ENCODE measurements at places on chromosomes 6 and 20.

DNA sequence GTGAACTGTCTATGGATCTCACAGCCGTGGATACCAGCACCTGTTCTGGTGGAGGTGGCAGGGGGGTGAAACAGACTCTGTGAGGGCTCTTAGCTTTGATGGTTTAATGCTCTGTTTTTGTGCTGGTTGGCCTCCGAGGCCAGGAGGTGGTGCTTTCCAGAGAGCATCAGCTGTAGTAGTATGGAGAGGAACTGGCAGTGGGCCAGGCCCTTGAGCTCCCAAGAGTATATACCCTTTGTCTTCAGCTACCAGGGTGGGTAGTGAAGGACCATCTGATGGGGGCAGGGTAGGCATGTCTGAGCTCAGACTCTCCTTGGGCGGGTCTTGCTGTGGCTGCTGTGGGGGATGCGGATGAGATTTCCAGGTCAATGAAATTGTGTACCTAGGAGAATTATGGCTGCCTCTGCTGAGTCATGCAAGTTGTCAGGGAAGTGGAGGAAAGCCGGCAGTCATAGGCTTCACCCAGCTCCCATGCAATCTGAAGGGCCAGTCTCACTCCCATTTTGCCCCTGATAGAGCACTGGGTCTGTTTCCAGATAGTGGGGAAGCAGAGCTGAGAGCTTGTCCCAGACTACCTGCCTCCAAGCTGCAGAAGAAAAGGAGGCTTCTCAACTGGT lies 102.7 kb upstream of the AHI1 start:
- DNase-seq: no peak

- no peak for DNase-seq
Measured at GRCh38 chr6:23176471-23176870, 607.1 kb downstream of the HDGFL1 start.

- no peak for DNase-seq
Measured at GRCh38 chr20:62726276-62726675, 17.6 kb downstream of the NTSR1 start.

DNA sequence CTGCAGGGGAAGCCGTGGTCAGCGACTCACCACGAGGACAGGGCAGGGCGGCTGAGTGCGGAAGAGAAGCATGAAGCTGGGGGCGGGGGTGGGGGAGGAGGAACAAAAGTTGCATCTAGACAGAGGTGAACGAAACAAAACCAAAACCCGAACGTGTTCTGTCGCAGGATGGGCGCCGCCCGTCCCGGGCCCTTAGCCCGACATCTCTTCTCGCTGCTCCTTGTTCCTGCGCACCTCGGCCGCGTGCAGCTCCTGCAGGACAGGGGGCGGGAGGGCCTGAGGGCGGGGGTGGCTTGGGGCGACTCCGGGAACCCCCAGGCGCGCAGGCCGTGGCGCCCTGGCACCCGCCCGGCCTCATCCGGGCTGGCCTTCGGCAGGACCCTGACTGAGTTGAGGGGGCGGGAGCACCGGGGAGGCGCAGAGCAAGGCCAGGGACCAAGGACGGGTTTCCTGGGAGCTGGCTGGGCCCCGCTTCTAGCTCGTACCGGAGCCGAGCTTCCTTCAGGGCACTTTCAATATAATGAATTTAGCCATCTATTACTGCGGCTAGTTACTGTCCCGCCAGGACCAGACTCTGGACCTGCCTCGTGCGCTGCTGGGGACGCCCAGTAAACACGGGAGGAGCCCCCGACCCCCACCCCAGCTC lies 12.0 kb downstream of the STMN3 start:
- DNase-seq: peak; percentile 27

DNA sequence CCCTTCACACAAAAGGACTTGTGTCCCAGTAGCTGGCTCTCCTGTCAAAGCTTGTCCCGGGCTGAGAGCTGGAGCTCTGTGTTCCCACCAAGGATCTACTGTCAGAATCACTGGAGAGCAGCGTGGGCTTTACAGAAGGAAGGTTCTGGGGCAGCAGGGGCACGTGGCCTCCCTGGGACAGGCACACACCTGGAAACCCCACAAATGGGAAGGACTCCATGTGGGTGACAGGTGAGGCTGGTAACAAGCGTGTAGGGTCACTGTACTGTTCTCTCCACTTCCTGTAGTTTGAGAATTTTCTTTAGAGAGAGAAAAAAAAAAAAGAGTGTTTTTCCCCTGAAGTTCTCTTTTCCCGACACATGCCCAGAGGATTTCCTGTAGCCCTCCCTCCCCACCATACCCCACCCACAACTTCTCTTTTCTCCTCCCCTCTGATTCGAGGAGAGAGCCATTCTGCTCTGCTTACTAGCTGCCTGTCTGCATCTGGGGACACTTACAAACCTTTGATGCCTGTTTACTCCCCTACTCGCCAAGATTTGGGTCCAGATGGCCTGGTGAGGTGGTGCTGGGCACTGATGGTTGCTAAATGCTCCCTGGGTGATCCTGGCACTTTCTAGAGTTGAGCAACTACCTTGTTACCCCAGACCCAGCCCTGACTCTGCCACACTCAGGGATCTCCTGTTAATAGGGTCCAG lies 84.1 kb upstream of the SIRPA start:
- DNase-seq: peak; percentile 77

- DNase-seq: peak; percentile 30
Measured at GRCh38 chr6:122838060-122838780, 49.2 kb downstream of the SMPDL3A start.

- DNase-seq: no peak
Measured at GRCh38 chr20:19642860-19643259, 115.2 kb upstream of the RIN2 start.

DNA sequence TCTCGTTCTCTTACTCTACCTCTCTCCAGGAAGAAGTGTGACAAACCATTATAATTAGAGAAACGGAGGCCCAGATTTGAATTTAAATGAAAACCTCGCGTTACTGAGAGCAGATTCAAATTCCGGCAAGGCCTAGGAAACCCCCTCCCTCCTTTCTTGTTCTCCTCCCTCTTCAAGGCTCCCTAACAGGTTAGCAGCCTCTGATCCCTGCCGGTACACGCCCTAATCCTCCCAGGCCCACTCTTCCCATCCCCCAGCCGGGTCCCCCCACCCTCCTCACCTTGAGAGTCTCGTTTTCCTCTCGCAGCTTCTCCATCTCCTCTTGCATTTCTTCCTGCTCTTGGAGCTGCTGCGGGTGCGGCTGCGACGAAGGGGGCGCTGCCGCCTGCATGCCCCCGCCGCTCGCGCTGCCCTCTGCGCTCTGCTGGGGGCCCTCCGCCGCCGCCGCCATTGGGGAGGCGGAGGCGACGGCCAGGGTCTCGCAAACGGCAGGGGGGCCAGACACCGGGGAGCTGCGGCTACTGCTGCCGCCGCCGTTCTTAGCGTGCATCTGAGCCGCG lies 3.8 kb downstream of the MTCL3 start:
- DNase-seq: peak; percentile 47

- no peak for DNase-seq
Measured at GRCh38 chr20:21557241-21558020, 43.6 kb upstream of the NKX2-2 start.

DNA sequence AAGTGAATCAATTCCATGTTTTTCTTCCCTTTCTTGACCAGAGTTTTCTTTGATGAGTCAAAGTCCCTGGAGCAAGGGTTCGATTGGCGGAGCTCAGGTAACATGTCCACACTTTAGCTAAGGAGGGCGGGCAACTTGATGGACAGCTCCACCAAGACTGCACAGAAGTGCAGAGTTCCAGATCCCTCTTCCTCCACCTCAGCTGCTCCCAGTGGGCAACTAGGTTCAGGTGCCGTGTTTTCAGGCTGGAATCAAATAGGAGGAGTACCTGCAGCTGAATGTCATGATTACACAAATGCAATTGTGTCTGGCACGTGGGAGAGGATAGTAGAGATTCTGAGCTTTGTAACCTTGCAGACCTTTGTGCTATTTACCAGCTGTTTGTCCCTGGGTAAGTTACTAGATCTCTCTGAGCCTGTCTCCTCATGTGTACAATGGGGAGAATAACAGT lies 1.9 kb upstream of the ELMO2 start:
- no peak for DNase-seq

- DNase-seq: no peak
Measured at GRCh38 chr20:16472045-16472872, 101.0 kb downstream of the KIF16B start.

- DNase-seq: no peak
Measured at GRCh38 chr6:44255105-44255808, 2.1 kb downstream of the SLC35B2 start.

- DNase-seq: no peak
Measured at GRCh38 chr6:134816300-134816699, 133.6 kb downstream of the ALDH8A1 start.
